ENCODE measurements at places on chromosomes 2 and 18.

DNA sequence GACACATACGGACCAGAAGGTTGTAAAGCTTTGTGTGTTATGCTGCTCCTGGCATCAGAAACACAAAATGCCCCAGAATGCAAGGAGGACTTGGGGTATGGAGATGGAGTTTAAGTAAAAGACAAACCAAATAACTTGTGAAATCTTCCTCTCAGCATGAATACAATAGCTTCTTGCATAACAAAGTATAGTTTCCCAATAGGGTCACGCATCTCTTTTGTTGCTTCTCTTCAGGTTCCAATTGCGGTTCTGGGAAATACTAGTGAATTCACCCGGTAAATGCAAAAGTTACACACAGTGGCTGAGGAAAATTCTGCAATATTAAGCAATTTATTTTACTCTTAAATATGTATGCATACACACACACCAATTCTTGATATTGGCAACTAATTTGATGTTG lies 339.2 kb upstream of the EPHA4 start:
- DNase-seq = no peak

DNA sequence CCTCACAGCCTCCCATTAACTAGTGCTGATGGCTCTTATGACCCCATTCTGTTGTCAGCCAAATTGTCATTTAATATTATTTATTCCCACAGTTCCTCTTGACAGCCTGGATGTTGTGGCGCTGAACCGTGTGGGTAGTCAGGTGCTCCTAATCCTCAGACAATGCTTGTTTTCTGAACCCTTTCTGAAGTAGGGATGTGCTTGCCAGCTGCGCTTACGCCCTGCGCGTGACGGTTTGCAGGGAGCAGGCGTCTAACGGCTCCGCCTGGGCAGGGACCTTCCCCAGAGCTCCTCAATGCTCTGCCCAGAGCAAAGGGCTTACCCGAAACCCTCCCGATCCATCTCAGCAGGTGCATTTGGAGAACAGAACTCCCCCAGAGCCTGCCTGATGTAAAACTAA lies 358.2 kb upstream of the MYT1L start:
- DNase-seq = no peak

- DNase-seq = no peak
Observed at GRCh38 chr18:44589693-44590355, 90.9 kb upstream of the SETBP1 start.

- DNase-seq = no peak
Observed at GRCh38 chr18:35426786-35427185, 49.6 kb upstream of the ZNF396 start.

GRCh38 chr18:45353530-45353929 lies 261.7 kb upstream of the SLC14A2 start:
- DNase-seq = no peak

DNA sequence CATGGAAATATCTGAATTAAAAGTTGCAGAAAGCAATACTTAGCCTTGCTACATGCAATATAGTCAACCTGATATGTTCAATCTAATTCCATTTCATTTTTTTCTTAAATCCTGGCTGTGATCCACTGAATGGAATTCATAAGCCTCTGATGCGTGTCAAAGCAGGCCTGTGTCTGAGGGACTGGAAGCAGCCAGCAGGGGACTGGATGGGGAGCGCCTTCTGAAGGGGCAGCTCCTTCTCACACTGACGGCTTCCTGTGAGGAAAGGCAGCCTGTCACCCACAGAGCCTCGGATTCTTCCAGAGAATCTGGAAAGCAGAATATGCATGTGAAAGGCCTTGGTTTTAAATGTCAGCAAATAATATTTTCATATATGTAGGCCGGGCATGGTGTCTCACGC lies 73.5 kb downstream of the KCNF1 start:
- DNase-seq = no peak

- no peak for DNase-seq
Observed at GRCh38 chr18:26526128-26526965, 22.0 kb downstream of the KCTD1 start.

- no peak for DNase-seq
Observed at GRCh38 chr18:58670404-58671110, 708 bp upstream of the MALT1 start.

DNA sequence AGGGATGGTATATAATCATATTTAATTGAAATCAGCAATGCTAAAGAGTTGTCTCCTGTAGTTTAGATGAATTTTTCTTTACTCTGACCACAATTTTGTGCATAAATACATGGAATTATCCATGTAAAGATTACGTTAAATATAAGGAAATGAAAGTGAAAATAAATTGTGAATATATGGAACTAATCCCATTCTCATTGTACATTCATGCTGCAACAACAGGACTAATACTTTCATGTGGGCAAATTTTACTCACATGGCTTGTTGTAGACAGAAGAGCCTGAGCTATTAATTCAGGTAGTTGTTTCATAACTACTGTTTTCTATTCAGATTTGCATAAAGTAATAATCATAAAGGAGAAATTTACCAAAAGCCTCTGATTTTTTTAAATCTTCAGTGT lies 357.8 kb downstream of the ARHGAP15 start:
- DNase-seq = no peak

DNA sequence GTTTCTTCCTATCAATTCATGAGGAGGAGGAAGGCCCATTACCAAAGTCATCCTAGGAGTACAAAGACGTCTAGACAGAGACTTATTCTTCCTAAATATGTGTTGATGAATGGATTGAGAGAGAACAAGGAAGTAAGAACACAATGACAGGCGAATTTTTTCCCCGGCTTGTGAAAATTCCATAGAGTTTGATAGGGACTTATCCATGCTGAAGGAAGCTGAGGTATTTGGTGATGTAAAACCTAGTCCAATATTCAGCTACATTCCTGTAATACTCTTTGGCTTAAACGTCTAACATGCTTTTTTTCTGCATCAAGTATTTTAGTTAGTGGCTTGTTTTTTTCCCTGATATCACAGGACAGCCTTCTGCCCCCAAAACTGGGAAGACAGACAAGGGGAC lies 121.9 kb upstream of the MYT1L start:
- DNase-seq = no peak

DNA sequence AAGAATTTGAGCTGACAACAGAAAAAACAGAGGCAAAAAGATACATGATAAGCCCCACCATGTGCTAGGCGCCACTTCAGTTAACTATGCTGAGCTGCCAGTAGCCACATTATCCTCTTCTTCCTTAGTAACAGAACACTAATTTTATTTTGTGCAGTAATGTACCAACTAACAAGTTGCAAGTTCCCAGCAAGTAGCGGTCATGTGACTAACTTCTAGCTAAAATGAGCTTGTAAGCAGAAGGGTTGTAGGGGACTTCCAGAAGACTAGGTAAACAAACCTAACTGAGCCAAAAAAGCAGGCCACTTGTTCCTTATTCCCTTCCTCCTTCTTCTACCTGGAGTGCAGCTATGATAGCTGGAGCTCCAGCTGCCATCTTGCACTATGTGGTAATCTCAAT lies 75.5 kb downstream of the DTNB start:
- no peak for DNase-seq

DNA sequence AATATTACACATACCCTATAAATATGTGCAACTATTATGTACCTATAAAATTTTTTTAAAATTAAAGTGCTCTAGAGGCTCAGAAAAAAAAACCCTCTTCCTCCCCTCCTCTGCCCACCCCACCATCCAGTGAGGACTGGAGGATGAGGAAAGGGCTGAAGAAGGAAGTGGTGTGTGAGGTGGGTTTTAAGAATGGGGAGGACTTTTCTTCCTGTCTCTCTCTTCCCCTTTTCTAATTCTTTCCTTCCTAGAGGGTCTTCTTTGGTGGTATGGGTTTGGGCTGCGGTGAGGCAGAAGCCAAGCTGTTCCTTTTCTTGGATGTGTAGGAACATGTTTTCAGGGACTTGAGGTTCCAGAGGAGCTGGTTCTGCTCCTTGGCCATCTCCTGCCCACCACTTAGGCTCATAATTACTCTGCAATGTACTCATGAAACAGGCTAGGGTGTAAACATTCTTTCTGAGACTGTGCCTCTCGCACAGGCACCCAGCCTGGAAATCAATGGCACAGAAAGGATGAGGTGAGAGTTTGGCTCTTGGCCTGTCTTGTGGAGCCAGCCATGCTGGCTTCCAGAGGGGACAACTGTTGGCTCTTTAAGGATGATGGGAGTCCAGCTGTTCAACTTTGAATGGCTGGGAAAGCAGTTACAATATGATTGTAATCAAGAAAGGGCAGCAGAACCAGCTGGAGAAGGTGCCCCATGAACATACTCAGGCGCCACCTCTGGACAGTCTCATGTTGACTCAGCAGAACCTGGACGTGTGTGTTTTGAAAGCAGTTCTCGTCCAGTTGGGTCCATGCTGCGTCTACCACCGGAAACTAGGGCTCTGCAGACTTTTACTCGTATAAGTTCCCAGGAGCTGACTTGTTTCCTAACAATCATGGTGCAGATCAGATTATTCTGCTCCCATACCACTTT lies 38.3 kb downstream of the IL1RL2 start:
- DNase-seq = no peak

DNA sequence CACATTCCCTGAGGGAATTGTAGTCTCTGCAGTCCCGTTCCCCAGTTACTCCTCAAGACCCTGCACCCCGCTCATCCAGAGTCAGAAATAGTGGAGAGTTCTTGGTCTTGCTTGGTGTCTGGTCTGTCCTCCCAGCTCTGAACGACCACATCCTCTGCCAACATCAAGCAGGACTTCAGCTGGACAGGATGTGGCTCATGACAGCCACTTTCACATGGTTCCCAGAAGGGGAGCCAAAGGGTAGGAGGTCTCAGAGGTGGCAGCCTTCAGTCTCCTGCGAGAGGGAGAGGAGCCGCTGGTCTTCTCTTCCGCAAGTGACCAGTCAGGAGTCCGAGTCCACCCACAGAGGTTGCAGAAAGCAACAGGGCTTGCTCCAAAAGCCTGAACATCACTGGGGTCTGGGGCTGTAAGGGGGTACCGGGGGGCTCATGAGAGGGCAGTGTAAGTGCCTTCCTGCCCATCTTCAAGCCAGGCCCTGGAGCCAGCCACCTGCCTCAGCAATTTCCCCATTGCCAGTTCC lies 29.8 kb downstream of the B3GNT7 start:
- DNase-seq = no peak

GRCh38 chr18:6606411-6607085 lies 123.0 kb upstream of the ARHGAP28 start:
- no peak for DNase-seq

DNA sequence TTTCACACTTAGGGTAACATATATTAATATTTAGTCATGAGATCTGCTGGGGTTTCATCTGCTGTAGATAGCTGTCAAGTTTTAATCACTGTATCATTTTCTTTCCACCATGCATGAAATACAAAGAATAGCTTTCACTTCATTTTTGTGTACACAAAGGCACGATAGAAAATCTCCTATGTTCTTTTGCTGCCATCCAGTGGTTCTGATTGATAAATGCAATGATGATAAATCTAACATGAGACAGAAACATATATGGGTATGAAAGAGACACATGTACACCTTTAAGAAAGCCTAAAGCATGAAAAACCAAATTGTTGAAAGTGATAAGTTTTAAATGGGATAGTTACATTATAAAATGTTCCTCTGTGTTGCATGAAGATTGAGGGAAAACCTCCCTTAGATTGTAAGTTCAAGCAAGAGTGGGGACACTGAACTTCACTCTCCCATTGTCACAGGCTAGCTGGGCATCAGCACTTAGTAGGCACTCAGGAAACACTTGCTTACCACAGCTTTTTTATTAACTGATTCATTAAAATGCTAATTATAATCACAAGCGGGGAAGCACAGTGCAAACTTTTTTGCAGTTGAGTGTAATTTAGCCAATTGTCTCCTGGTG lies 31.2 kb downstream of the C1D start:
- no peak for DNase-seq

GRCh38 chr2:138949517-138949916 lies 169.3 kb upstream of the NXPH2 start:
- DNase-seq = no peak

DNA sequence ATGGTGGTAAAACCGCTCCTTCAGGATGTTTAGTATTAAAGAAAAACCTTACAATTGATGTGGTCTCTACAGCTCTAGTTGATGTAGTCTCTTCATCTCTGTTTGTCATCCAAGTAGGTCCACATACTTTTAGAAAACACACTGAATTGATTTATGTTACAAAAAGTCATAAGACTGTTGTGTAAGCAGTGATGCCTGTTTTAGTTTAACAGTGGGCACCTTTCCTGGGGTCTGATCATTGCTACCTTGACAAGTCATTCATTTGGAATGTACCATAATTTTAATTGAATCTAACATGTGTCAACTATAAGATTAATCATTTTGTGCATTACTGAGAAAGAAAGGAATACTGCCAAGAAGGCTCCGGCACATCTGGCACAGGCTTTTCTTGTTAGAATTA lies 34.3 kb downstream of the GIGYF2 start:
- no peak for DNase-seq

DNA sequence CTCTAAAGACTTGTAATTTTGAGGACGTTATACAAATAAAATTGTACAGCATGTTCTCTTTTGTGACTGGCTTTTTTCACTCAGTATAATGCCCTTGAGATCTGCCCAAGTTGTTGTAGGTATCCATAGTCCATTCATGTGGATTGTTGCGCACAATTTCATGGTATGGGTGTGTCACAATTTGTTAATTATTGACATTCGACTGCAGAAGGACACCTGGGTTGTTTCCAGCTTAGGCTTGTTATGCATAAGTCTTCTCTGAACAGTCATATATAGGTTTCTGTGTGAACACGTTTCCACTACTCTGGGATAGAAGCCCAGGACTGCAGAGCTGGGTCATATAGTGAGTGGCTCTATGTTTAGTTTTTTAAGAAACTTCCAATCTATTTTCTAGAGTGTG lies 800.8 kb upstream of the SALL3 start:
- no peak for DNase-seq

DNA sequence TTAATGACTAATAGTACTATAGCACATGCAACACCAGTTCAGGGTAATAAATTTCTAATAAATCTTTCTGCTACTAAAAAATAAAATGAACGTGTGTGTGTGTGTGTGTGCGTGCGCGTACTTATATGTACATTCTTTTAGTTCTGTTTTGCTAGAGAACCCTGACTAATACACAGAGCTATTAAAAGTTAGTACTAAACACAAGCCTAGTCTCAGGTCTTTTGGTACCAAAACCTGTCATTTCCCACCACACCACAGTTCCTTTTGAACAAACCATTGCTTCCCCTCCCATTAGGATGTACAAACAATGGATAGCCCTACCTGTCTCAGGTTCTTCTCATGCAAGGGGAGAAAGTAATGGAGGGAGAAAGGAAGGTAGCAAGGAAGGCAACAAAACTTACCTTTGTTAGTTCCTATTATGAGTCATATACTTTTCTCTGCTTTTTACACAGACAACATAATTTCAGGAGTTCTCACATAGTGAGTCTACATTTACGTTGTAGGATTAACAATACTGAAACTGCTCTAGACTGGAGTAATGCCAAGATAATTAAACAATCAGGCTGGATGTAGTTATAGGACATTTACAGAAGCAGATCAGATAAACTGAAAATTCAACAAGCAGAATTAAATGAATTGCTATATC lies 427.2 kb downstream of the KCNJ3 start:
- no peak for DNase-seq

DNA sequence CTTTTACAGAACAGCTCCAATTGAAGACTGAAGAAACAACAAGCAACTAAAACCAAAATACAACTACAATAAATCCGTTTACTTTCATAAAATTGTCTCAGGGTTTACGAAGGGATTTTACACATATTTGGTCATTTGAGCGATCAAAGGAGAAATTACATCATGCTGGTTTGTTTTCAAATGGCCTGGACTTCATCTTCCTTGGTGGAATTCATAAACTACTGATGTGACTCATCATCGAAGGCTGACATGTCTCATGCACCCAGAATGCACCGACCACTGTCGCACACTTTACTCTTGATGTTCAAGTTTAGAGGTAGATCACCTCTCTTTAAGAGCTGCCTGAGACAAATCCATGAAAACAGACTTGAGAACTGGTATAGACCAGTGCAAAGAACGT lies 25.6 kb upstream of the PMAIP1 start:
- no peak for DNase-seq
